ENCODE measurements at places on chromosomes 2 and 18. TPM values are rescaled to one million over a fixed set of nuclear protein-coding genes. Genes with fewer than 3 reads are reported as not detected.

DNA sequence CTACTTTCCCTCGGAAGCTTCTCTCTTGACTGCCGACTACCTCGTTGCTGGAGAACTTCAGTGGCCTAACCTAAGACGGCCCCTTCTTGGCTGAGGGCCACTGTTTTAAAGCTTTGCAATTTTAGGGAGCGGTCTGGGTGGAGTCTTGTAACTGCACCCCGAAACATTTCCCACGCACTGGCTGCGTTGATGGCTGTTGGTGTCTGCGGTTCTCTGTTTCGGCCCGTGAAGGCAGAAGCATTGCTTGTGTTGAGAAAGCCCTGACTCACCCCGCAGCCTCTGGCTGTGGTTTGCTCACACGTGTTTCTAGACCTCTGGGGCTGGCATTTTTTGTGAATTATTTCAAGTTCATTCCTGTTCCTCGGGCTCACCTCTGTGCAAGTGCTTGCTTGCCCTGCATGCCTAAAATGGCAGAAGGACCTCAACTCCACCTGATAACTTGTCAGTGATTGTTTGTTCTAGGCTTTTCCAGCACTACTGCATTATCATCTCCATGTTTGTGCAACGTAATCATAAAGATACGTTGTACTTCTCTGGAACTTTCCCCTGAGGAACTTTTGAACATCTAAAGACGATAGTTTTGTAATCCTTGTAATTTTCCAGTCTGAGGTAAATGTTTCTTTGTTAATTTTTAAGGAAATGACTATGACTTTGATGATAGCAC lies 94.2 kb upstream of the DLX2 start:
- peak; percentile 65 for DNase-seq

GRCh38 chr2:139694327-139694726 lies 914.1 kb upstream of the NXPH2 start:
- DNase-seq = no peak

DNA sequence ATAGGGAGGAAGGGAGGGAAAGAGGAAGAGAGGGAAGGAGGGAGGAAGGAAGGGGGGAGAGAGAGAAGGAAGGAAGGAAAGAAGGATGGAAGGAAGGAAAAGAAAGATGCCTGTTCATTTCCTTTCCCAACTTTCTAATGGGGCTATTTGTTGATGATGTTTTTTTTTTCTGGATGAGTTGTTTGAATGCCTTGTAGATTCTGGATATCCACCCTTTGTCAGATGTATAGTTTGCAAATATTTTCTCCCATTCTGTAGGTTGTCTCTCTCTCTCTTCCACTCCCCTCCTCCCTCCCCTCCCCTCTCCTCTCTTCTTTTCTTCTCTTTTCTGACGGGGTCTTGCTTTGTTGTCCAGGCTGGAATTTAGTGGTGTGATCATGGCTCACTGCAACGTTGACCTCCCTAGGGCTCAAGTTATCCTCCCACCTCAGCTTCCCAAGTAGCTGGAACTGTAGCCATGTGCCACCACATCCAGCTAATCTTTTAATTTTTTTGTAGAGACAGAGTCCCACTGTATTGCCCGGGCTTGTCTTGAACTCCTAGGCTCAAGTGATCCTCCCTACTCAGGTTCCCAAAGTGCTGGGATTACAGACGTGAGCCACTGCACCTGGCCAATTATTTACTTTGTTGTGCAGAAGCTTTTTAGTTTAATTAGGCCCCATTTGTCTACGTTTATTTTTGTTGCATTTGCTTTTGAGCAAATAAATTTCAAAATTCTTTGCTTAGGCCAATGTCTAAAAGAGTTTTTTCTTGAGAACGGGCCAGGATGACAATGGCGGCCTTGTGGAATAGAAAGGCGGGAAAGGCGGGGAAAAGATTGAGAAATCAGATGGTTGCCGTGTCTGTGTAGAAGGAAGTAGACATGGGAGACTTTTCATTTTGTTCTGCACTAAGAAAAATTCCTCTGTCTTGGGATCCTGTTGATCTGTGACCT lies 57.3 kb upstream of the FAM117B start:
- no peak for DNase-seq

GRCh38 chr2:64861452-64862397 lies 127.5 kb upstream of the SLC1A4 start:
- no peak for DNase-seq

GRCh38 chr2:217249121-217250012 lies 389.5 kb upstream of the TNP1 start:
- no peak for DNase-seq

DNA sequence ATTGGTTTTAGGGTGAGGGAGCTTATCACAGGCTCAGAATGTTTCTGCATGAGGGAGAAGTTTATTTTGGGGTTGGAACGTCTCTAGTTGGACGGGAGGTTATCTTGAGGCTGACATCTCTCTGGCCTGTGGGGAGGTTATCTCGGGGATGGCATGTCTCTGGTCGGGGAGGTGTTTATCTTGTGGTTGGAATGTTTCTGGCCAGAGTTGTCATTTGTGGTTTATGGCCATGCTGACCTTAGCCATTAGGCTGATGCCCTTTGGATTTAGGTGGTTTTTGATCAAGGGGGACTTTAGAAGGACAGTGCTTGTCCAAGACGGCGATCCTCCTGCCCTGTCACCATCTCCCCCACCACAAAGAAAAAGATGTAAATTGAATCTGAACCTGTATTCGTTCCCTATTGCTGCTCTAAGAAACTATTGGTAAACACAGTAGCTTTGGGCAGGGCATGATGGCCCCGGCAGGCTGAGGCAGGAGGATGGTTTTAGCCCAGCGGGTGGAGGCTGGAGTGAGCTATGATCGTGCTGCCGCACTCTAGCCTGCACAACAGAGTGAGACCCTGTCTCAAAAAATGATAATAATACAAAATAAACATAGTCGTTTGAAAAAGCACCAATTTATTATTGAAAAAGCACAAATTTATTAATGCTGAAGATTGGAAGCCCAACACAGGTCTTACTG lies 17.8 kb upstream of the MPPE1 start:
- no peak for DNase-seq

DNA sequence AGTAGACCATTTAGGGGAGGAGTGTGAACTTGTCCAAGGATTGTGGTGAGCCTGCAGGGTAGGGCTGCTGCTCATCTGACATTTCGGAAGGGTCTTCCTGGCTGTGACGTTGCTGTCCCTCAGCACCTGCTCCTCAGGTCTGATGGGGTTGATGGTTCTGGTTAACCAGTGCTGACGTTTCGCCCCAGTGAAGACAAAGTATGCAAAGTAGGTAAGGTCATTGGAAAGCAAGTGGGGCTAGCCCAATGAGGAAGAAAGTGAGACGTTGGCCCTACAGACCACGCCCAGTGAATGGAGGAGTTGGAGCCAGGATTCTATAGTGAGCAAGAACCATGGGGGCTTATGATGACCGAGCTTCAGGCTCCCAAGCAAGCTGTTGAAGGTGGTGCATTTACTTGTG lies 33.4 kb upstream of the ZNF396 start:
- DNase-seq = no peak

- DNase-seq = no peak
Observed at GRCh38 chr2:83866211-83866610, 592.9 kb downstream of the SUCLG1 start.

DNA sequence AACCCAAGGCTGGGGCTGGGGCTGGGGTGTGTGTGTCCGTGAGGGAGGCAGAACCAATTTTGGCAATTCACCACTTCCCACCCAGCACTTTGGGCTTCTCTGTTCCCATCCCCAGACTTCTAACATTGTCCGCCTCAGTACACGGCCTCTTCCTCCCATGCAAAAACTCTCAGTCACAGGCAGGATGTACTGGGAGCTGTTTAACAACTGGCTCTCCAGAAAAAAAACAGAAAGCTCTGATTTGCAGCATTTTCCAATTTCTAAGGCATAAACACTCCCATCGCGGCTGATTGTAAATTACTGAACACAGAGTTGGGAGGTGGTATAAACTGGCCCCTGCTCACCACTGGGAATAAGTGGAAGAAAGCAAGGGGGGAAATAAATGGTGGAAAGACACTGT lies 73.1 kb upstream of the MAP4K3 start:
- DNase-seq = no peak

- peak; percentile 84 for DNase-seq
Observed at GRCh38 chr2:215527736-215528135, 91.9 kb upstream of the FN1 start.

GRCh38 chr2:25072606-25073005 lies 30.7 kb downstream of the EFR3B start:
- DNase-seq = no peak

DNA sequence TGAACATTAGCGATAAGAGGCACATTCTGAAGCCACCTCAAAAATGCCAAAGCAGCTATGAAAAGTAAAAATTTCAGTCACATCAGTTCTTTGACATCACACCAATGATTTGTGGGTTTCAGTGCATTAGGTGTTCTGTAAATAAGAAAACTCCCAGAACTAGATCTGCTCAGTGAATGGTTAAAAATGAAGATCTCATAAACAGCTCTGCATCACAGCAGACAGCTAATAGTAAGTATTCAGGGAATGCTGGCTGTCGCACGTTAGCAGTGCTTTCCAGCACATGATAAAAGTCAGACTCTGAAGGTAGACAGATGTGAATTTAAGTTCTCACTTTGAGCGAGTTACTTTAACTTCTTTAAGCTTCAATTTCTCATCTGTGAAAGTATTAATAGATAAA lies 154.9 kb downstream of the SATB2 start:
- peak; percentile 9 for DNase-seq

DNA sequence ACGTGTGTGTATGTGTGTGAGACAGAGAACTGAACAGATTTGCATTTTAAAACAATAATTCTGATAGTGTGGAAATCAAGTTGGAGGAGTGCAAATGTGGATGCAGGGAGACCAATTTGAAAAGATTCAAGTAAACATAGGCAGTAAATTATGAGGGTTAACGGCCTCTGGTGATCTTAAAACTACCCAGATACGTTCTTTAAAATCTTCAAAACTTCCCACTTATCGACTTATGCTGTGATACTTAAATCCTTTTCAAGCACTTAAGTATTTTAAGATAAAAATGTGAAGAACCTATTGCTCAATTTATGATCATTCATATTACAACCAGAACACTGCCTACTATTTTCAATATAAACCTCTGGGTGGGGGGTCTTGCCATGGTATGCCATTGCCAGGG lies 37.7 kb upstream of the CDC42EP3 start:
- DNase-seq = no peak

- no peak for DNase-seq
Observed at GRCh38 chr2:20172273-20173055, 52.5 kb downstream of the SDC1 start.

- DNase-seq = no peak
Observed at GRCh38 chr2:219386532-219387280, 1.0 kb downstream of the DNPEP start.

Gene SCLY
- 19.1 TPM for total RNA-seq

Gene RAB27B
- total RNA-seq = 1.1 TPM

Gene STAT1
- 44.7 TPM for total RNA-seq

Gene KCNJ13
- not detected for total RNA-seq

Gene DPP10
- not detected for total RNA-seq

Gene AOX1
- total RNA-seq = 2.3 TPM

Gene MOCOS
- total RNA-seq = 4.4 TPM

Gene CD226
- 0.91 TPM for total RNA-seq

Gene DTNA
- total RNA-seq = 12.1 TPM
